GOT3 (cell line): ENCODE measurements at places on chromosomes 7 and 10.

DNA sequence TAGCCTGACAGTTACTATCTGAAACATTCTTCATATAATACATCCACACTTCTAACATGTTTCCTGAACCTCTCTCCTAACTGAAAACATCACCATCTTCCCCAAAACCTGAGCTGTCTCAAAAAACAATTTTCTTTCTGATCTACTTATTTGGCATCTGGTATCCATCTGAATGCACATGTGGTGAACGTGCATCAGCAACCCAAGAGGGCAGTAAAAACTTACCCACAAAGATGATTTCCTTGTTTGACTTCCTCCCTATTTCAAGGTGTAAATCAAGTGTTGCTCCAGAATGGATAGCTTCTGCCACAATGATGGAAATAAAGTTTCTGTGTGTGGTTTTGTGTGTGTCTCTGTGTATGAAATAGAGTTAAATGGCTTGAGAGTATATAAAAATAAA is 500.4 kb downstream of the MAGI2 start:
- no peak for DNase-seq

DNA sequence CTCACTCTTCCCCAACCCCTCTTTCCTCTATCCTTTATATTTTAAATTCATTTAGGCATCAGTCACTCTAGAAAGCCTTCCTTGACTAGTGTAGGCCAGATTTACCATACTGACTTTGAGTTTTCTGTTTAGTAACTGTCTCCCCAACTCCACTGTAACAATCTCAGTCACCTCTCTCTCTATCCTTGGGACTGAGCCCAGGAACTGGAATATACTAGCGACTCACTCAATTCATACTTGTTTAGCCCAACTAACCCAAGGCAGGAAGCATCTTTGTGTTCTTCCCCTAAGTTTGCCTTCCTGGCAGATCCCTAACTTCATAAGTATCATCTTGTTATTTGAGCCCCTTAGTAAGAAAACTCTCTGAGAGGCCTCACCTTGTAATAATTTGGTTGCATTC is 19.1 kb downstream of the PLCE1 start:
- no peak for DNase-seq

- no peak for DNase-seq
Observed at GRCh38 chr7:110929480-110930249, 161.3 kb upstream of the LRRN3 start.

DNA sequence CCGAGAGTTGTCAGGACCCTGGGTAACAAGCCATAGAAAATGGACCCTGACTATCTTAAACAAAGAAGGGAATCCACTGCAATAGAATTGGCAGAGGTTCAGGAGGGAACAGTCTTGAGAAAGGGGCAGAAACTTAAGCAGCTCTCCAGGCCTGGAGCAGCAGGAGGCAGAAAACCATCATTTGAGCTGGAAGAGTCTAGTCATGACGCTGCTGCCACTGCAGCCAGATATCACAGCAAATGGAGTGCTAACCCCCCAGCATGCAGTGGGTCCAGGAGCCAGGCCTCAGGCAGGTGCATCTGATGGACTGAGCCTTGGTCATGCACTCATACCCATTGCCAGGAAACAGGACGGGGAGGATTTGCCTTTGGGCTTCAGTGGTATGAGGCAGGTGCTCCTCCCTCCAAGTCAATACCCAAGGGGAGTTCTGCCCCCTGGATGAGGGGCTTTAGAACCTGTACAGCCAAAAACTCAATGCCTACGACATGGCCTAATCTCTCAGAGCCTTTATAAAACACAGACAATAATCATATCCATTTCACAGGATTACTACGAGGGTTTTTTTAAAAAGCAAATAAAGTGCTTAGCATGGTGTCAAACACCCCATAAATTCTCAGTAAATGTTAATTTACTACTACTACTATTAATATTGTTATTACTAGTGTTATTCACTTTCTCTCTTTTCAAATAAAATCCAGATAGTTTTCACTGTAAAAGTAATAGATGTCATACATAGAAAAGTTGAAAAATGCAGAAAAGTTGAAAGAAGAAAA is 30.7 kb downstream of the DUSP5 start:
- DNase-seq: no peak

DNA sequence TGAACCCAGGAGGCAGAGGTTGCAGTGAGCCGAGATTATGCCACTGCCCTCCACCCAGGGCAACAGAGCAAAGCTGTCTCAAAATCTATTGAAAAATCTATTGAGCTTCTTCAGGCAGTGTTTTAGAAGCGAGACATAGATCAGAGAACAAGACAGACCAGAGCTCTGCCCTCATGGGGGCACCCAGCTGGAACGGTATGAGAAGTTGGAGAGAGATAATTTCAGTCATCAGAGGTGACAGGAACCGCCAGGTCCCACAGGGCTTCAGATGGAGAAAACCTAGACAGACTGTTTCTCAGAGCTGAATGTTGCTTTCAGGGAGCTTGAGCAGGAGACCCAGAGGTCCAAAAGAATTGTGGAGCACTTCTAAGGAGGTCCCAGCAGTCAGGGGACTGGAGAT is 14.2 kb upstream of the GTF2IRD1 start:
- no peak for DNase-seq

- no peak for DNase-seq
Observed at GRCh38 chr7:134420424-134421125, 38.3 kb downstream of the AKR1B1 start.

- no peak for DNase-seq
Observed at GRCh38 chr10:16440396-16441133, 3.8 kb downstream of the PTER start.
